Activated T-helper 1 cell treated with anti-CD3 and anti-CD28 coated beads, Interleukin-12 subunit alpha, Interleukin-12 subunit beta, Interleukin-2, Interleukin-4 antibody, amounts not matched to agents 30 ng/mL and 10 ng/mL and 1 ng/mL, durations not matched to agents 14 hours and 24 hours and 36 hours (primary cell): ENCODE measurements at places on chromosomes 7 and 10.

DNA sequence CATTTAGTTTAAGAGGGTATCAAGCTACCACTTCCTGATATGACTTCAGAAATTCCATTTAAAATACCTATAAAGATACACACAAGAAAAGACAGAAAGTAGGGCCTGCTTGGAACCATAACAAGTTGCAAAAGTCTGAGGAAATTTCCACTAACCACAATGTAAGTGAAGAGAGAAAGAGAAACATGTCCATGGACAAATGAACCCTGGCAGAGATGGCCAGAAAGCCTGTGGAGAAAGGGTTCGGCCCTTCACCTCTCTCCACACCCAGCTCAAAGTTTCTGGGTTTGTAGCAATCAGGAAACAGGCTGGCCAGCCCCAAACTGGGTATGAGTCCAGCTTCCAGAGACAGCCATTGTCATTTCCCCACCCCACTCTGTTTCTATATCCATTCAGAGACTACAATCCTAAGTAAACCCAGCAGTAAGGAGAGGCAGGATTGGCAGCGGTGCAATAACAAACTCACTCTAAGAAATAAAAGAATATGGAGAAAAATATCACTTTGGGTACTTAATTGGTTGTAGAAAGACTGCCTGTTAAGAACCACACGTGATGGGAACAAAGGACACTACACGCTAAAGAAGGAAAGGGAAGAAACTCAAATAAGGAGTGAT, 71.1 kb downstream of the STK17A start:
- H3K27me3 ChIP-seq, result no peaks in the 10 kb centered on the region
- DNase-seq, result no peak
- H3K27ac ChIP-seq, result peak overlapping the region; percentile 82
- H3K4me1 ChIP-seq, result peaks cover 69% of the 10 kb centered on the region
- peaks cover 35% of the 10 kb centered on the region for H3K36me3 ChIP-seq

DNA sequence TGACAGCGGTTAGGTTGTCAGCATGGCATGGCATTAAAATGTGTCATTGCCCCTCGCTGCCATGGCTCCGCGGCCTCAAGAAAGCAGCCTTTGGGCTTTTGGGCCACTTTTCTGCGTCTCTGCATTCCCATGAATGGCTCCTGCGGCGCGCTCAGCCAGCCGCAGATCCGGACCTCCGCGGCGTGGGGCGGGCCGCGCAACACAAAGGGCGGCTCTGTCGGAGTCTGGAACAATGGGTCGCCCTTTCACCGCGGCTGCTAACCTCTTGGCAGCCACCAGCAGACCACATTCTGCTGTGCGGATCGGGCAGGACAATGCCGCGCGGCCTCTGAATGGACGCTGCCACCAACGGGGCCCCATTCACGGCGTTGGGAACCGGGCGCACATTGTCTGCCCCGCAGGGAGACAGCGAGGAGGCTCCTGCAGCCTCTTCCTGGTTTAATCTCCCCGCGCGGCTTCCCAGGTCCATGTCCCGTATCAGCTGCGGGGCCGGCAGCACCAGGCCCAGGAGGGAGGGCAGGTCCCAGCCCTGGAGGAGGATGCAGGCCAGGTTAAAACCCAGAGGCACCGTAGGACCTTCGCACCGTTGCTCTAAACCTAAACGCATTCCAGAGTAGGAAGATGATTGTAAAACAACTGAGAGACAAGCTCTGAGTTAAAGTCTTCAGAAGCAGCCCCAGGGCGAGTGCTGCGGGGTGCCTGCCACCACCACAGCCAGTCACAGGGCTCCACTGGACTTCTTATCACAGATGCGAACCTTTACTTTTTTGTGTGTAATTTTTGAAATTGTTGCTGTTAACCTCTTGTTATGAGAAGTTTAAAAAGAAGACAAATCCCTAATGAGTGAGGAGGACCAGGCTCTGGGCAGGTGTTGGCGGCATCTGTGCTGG, 71.6 kb downstream of the NKX6-2 start:
- no peak overlapping the region for H3K27ac ChIP-seq
- no peak overlapping the region for H3K4me3 ChIP-seq

DNA sequence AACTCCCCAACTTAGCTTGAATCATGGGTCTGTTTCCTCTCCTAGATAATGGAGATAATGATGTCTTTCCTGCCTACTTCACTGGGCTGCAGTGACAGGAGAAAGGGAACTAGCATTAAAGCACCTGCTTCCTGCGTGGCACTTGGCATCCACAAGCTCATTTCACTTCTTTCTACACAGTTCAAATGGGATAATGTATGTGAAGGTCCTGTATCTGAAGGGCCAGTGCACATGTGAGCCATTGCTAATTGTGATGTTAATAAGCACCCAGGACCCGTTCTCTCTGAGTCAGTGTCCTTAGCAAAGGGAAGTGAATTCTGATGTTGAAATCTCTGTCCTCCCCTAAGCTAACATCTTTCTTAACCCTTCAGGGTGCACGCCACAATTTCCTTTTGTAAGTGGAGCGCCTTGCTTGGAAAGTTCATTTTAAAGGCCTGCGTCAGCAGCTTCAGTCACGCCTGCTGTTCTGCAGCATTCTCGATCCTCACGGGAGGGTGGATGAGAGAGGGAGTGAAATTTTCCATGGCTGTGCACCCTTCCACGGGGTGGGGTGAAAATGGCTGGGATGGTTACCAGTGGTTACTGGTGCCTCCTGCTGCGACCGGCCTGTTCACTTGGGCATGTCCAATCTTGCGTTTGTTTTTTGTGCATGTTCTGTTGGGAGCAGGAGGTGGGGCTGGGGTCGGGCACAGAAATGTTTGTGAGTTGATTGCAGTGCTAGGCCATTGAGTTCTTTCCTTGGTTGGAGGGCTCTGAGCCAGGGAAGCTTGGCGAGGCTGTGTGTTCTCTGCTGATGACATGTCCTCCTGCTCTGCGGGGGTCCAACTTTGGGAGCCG, 59.2 kb downstream of the HK1 start:
- H3K4me1 ChIP-seq, result peaks cover 59% of the 10 kb centered on the region
- H3K27me3 ChIP-seq, result no peaks in the 10 kb centered on the region
- H3K4me3 ChIP-seq, result no peak overlapping the region
- peaks cover 10% of the 10 kb centered on the region for H3K36me3 ChIP-seq

DNA sequence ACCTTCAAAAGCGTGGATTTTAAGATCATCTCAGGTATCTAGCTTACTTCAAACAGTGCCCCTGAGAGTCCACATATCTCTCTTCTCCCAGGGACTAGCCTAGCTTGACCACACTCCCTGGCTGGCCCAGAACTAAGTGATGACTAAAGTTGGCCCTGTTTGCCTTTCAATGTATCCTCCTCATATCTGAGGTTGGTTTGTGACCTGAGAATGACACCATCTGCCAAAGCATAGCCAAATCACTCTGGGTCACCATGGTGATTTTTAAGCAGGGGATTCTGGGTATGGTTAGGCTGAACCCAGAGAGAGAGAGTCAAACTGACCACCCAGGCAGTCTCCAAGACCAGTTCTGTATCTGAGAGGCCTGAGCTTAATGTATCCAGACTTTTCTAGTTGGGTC, 16.2 kb downstream of the CNNM1 start:
- no peaks in the 10 kb centered on the region for H3K4me1 ChIP-seq
- H3K27me3 ChIP-seq, result peaks cover 5% of the 10 kb centered on the region
- H3K36me3 ChIP-seq, result no peaks in the 10 kb centered on the region
- no peak for DNase-seq
- no peak overlapping the region for H3K4me3 ChIP-seq
- H3K27ac ChIP-seq, result no peak overlapping the region

- no peak for DNase-seq
- H3K4me3 ChIP-seq, result peak overlapping the region; percentile 88
- no peaks in the 10 kb centered on the region for H3K27me3 ChIP-seq
- no peak overlapping the region for H3K27ac ChIP-seq
- peaks cover 27% of the 10 kb centered on the region for H3K4me1 ChIP-seq
These were observed 2.4 kb downstream of the ADCK2 start for GRCh38 chr7:140674899-140675701.

GRCh38 chr10:92187101-92187500, 103.8 kb downstream of the CPEB3 start:
- H3K27me3 ChIP-seq, result no peaks in the 10 kb centered on the region
- no peaks in the 10 kb centered on the region for H3K36me3 ChIP-seq
- H3K4me1 ChIP-seq, result no peaks in the 10 kb centered on the region
- no peak for DNase-seq
- no peak overlapping the region for H3K27ac ChIP-seq
- H3K4me3 ChIP-seq, result no peak overlapping the region

DNA sequence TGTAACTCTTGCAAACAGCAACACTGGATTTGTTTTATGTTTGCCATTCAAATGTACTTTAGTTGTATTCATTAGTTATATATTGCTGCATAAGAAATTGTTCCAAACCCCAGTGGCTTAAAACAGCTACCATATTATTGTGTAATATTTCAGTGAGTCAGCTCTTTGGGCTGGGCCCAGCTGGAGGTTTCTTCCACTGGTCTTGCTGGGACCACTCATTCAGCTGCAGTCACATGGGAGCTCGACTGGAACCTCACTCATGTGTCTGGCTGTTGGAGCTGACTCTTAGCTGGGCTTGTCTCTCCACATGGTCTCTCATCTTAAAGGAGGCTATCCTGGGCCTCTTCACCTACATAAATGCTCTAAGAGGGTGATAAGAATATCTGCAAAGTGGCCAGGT, 23.2 kb upstream of the PIP4K2A start:
- no peak for DNase-seq
- H3K27ac ChIP-seq, result no peak overlapping the region
- H3K36me3 ChIP-seq, result peaks cover 3% of the 10 kb centered on the region
- no peaks in the 10 kb centered on the region for H3K4me1 ChIP-seq
- no peak overlapping the region for H3K4me3 ChIP-seq
- H3K27me3 ChIP-seq, result peaks cover 8% of the 10 kb centered on the region

- no peak for DNase-seq
- H3K36me3 ChIP-seq, result no peaks in the 10 kb centered on the region
- no peak overlapping the region for H3K27ac ChIP-seq
These were observed 25.8 kb upstream of the ZNF488 start for GRCh38 chr10:47409866-47410256.

DNA sequence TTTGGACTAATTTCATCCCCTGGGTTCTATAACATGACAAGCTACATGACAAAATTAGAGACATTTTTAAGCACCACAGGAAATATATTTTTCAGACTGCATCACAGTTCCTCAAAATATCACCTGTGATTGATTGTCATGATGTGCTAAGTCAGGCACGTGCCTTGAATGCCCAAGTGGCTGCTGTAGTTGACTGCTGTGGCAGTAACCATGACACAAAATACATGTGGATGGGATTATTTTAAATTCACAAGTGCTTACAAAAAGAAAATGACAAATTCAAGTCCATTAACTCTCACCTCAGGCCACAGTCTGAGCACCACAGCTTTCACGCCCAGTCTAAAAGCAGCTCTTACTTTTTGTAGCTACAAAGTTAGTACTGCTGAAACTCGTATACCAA, 45.5 kb downstream of the TNPO3 start:
- peaks cover 46% of the 10 kb centered on the region for H3K36me3 ChIP-seq
- peak overlapping the region; percentile 77 for H3K27ac ChIP-seq
- no peak overlapping the region for H3K4me3 ChIP-seq
- H3K4me1 ChIP-seq, result peaks cover 29% of the 10 kb centered on the region
- no peak for DNase-seq
- no peaks in the 10 kb centered on the region for H3K27me3 ChIP-seq

DNA sequence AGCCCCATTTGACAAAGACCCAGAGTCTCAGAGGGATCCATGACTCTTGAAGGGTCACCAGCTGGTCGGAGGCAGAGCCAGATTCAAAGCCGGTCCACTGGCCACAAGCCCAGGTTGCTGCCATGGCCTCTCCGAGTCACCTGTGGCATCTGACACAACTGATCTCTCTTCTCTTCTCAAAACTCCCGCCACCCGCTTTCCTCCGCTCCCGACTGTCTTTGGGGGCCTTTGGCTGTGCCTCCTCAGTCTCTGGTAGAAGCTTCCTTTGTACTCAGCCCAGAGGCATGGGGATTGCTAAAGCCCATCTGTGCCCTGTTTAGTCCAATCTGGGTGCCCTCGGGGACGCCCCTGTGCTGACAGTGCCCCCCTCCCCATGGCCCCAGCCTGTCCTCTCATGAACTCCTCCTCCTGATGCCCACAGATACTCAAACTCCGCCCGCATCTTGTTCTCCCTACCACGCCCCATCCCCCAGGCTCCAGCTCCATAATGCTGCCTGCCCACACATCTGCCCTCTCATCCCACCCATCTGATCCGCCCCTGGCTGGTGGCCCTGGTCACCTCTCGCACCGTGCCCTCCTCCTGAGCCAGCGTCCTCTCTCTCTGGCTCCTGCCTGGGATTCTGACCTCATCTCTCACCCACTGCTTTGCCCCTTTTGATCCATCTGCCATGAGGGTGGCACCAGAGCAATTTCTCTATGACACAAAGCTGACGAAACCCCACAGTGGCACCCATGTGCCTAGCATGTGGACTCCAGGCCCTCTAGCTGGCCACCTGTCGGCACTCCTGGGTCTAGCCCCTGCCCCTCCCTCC, 150.6 kb downstream of the SLIT1 start:
- no peak overlapping the region for H3K27ac ChIP-seq
- peaks cover 7% of the 10 kb centered on the region for H3K27me3 ChIP-seq
- H3K4me3 ChIP-seq, result no peak overlapping the region

GRCh38 chr7:13894954-13895353, 94.5 kb downstream of the ETV1 start:
- no peaks in the 10 kb centered on the region for H3K36me3 ChIP-seq
- no peak overlapping the region for H3K27ac ChIP-seq
- H3K4me1 ChIP-seq, result no peaks in the 10 kb centered on the region
- no peak overlapping the region for H3K4me3 ChIP-seq
- H3K27me3 ChIP-seq, result peaks cover 3% of the 10 kb centered on the region

DNA sequence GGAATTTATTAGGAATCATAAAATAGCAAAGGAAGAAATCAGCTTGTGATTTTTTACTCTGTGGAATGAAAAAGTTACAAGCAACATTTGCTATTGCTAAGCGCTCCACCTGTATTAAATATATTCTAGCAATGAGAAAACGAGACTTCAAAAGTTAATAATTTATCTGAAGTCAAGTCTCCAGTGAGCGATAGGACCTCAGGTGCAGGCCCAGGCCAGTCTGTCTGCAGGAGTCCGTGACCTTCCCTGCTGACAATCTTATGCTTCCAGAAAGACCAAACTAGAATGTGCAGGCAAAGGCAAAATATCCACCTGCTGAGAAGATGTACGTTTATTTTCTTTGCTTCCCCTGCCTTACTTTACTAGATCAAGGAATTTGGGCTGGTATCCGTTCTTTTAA, 22.7 kb downstream of the MRC1 start:
- H3K4me3 ChIP-seq, result no peak overlapping the region
- H3K27ac ChIP-seq, result no peak overlapping the region
- H3K4me1 ChIP-seq, result no peaks in the 10 kb centered on the region
- H3K36me3 ChIP-seq, result no peaks in the 10 kb centered on the region

- H3K4me1 ChIP-seq, result no peaks in the 10 kb centered on the region
- H3K27ac ChIP-seq, result no peak overlapping the region
- no peaks in the 10 kb centered on the region for H3K36me3 ChIP-seq
- peaks cover 18% of the 10 kb centered on the region for H3K27me3 ChIP-seq
- no peak overlapping the region for H3K4me3 ChIP-seq
- DNase-seq, result no peak
These were observed 166.3 kb upstream of the LANCL2 start for GRCh38 chr7:55198634-55199392.
